Uterus (tissue), 4 donors: ENCODE measurements at places on chromosomes 6 and 20. TPM values are rescaled to one million over a fixed set of nuclear protein-coding genes. Genes with fewer than 3 reads are reported as not detected.

Gene GTSF1L
- not detected for total RNA-seq

Gene ENPP4
- 9.1 TPM for total RNA-seq

Gene FOXQ1
- not detected for total RNA-seq

Gene RAMACL
- 1.5 TPM for total RNA-seq

Gene EPPIN
- total RNA-seq, result not detected

Gene TASP1
- 1.3 TPM for total RNA-seq

Gene CRISP3
- 0.35 TPM for total RNA-seq

Gene ASCC3
- 92.4 TPM for total RNA-seq

Gene C20orf141
- not detected for total RNA-seq

Gene ANKRD66
- not detected for total RNA-seq

Gene TENT5A
- total RNA-seq, result 22.9 TPM

Gene TMEM244
- not detected for total RNA-seq

Gene LRRC73
- not detected for total RNA-seq

Gene WFDC10B
- not detected for total RNA-seq

Gene CLDN20
- total RNA-seq, result not detected

Gene LST1
- total RNA-seq, result not detected

Gene SLC12A5
- total RNA-seq, result not detected

Gene IMPG1
- not detected for total RNA-seq

Gene EYA4
- total RNA-seq, result not detected

Gene CPNE5
- total RNA-seq, result 33.8 TPM

Gene DEFB118
- not detected for total RNA-seq
